ENCODE measurements at places on chromosomes 12 and 14.
A peak's percentile ranks its signal among the peaks of the same experiment; 100 is the strongest.

DNA sequence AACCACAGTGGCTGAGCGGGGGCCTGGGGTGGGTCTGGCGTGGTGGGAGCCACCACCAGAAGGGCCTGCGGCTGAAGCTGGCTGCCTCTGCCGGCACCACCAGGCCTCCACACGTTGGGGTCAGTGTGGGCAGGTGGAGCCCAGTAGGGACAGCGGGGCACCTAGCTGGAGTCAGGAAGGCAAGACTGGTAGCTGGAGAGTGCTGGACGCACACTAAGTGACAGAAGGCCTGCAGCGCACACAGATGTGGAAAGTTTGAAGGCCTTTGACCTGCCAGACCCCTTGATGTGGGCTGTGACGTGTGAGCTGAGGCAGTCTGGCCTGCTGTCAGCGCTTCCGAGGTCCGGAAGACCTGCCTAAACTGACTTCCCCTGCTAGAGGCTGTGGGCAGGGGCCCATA, 26.3 kb downstream of the RIN3 start:
- no peak for DNase-seq

DNA sequence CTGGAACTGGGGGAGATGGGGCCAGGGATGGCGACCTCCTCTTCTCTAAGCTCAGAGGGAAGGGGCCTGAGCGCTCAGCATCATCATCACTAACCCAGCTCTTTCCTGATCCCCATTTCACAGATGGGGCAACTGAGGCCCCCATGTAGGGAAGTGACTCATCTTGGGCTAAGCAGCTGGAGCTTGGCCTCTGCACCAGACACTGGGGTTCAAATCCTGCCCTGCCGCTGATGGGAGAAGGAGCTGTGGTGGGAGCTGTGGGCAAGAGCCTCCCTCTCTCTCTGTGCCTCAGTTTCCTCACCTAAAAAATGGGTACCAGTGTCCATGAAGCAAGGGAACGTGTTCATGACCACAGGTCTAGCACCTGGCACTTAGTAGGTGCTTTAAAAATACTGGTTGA, 2.6 kb upstream of the TRPV4 start:
- no peak for DNase-seq

DNA sequence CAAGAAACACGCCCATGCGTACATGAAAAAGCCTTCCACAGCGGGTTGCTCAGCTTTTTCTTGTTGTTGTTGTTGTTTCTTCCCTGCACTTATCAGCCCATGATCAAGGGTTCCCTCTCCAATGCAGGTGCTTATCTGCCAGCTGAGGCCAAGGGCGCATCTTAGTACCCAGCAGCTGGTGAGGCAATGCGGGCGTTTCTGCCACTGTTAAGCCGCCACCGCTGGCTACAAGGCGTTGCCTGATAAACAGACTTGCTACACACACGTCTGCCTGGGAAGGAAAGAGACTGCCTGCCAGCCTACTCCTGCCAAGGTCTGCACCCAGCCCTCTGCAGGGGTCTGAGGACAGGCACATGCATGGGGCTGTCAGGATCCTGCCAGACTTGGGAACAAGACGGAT, 345.9 kb downstream of the BCL11B start:
- peak; percentile 52 for DNase-seq

GRCh38 chr12:109987615-109988014, 8.6 kb downstream of the GIT2 start:
- no peak for DNase-seq

DNA sequence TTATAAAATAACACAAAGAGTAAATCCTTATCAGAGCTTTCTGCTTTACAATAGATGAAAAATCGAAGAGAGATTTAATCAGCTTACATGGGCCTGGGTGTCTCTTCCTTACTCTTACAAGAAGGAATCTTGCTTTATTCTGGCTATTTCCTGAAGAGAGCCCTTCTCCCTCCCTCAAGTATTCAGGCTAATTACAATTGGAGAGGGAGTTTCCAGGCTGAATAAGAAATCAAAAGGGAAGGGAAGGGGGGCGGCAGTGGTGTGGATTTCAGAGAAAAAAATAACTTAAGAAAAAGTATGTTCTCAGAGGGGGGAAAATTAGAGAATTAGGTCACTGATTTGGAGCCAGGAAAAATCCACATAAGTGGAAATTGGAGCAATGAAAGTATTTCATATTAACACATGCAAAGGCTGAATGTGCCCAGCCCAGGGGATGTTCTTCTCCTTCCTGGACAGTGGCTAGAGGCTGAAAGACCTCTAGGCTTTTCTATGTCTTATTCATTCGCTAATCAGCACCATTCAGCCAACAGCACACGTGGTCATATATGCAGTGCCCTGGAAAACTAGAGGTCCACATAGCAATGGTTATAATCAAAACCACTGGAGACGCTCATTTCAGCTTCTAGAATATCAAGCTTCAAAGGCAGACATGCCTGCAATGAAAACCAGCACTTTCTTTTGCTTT, 158.9 kb upstream of the BTG1 start:
- DNase-seq, result no peak

DNA sequence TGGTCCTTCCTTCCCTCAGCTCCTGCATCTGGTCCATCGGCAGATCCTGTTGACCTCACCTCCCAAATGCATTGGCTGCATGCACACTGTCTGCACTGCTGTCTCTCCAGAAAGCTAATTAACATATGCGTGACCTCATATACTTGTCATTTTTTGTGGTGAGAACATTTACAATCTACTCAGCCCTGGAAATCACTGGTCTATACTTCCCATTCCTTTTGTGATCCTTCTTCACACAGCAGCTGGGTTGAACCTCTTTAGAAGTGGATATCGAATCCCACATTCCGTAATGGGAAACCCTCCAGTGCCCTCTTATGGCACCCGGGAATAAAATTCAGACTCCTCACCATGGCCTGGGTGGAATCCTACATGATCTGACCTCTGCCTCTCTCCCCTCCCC, 45.0 kb downstream of the SMOC1 start:
- DNase-seq, result no peak

DNA sequence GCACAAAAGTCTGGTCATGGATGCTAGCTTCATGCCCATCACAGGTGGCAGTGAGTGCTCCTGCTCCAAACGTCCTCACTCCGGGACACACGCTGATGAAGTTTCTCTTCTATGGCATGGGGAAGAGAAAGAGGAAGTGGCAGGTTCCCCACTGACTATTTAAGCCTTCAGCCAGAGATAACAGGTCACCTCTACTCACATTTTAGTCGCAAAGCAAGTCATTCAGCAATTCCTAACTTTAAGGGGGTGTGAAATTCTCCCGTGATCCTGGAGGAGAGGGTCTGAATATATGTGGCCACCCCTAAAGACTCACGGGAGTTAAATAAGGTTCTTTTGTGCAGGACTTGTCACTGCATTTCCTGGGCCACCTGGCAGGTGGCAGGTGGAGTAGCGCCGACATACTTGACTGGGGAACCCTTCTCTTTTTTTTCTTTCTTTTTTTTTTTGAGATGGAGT, 18.8 kb upstream of the RCOR1 start:
- DNase-seq, result no peak

DNA sequence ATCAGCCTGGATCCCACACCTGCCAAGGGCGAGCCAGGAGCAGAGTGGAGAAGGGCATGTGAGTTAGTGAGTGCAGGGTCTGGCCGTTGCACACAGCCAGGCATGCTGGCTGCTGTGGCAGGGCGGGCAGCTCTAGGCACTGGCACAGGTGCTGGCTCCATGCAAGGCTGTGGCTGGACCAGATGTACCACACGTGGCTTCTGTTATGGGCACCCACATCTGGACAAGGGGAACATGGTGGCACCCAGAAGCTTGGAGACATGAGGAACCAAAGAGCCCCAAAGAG, 20.1 kb downstream of the SERPINA3 start:
- DNase-seq, result no peak

GRCh38 chr12:104653730-104654664, 197.2 kb downstream of the CHST11 start:
- DNase-seq, result peak; percentile 41

DNA sequence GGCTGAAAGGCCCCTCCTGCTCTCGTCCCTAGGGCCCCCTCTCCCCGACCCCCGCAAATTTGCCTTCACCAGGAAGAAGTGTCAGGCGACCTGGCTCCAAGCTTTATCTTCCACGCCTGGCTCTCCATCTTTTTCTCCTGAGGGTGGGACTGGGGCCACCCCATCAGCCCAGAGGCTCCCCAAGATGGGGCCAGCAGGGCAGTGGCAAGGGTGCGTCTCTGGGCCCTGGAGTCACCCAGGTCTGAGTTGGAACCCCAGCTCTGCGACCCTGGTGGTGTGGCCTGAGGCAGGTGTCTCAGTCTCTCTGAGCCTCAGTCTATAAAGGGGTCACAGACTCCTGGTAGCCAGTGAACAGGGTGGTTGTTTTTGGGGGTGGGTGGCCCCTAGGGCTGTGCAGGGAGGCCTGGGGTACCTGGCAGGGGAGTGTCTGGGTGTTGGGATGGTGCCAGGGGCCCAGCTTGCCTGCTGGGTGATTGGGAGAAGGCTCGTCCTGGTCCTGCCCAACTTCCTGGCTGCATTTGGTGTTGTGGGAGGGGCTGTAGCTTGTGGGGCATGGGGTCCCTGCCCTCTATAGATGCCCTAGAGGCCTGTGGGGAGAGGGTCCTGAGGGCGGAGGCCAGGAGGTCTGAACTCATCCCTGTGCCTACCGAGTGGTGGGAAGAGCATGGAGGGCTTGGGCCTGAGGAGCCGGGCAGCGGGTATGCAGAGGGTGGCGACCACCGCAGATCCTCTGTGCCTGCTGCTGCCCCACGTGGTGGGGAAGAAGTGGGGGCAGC, 7.6 kb downstream of the KIF26A start:
- no peak for DNase-seq

GRCh38 chr12:130879212-130879686, 7.4 kb downstream of the RAN start:
- DNase-seq, result no peak

DNA sequence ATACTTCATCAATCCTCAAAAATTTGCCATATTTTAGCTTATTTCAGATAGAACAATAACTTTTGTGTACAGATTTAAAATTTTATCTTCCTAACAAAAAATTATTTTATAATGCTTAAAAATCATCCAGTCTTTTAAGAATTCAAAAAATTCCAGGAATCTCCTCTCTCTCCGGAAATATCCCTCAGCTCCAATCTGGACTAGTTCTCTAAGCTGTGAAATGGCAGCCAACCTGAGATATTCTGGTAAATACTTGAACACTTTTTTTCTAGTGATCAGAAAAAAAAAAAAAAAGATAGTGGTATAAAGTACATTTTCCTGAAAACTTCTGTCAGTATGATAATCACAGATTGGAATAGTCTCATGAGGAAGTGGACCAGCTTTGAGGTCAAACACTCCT, 57.6 kb downstream of the SSPN start:
- DNase-seq, result no peak

DNA sequence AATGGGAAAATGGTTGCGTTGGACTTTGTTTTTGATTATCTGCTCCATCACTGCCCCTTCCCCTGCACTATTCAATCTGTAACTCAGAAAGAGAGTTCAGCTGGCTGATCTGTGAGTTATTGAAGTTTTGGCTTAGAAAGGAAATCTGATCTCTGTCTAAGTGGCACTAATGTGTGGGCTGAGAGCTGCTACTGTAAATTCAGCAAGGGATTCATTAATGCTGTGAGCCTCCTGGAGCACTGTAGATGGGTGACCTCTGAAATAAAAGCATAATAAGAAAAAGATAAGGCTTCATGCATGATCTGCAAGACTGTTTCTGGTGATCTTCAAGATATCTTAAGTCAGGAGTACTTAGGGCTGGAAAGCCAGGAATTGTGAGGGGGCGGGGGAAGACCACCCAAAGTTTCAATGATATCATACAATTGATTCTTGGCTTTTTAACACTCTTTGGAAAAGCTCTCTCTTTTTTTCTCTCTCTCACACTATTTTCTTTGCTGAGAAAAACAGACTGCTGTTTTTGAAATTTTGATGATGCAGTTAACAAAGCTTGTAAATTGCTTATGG, 101.1 kb downstream of the C12orf75 start:
- DNase-seq, result no peak

DNA sequence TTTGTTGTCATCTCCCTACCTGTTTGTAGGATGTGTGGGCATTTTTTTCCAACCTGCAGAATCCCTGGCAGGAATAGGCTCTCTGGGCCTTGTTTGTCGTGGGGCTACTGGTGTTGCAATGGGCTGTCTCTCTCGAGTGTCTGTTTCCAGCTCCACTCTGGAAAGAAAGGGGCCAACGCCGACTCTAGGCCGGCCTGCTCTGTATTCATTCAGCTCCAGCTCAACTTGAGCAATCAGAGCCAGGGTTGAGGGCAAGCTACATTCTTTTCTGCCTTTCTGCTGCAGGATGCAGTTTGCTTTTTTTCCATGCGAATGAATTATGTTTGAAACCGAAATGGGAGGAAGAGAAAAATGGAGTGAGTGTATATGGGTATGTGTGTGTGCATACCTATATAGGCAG, 2.3 kb downstream of the JDP2 start:
- DNase-seq, result no peak

DNA sequence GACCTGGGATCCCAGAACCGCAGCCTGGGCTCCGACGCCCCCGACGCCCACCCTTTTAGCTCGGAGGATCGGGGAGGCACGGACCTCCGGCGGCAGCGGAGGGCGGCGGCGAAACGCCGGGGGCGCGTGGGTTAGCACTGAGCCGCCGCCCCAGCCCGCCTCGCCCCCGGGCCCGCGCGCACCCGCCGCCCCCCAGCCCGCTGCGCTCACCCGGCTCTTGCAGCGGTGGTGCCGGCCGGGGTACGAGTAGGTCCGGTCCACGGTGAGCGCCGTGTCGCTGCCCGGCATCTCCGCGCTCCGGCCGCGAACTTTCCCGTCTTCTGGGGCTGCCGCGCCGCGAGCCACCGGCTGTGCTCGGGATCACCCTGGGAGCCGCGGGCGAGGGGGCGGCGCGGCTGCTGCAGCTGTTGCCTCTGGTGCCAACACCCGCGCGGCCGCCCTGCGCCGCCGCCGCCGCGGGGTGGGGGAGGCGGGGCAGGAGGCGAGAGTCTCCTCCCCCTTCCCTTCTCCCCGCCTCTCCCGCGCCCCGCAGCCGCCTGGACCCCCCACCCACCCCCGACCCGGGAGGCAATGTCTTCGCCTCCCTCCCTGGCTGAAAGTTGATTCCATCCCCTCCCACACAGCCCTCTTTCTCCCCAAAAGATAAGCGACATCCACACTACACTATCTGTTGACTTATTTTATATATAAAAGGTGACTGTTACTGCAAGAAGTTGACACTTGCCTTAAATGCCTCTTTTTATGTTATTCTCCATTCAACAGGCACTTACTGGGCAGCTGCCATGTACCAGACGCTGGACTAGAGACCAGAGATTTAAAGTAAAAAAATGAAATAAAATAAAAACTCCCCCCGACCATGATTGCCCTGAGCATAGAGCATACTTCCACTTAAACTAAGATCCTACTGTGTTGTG, at the start of gene TMCC3:
TSS of gene TMCC3 (minus strand) at position 415 of the 914 bp plus-strand sequence. CDS start at position 288, 127 bp downstream.
- DNase-seq, result peak; percentile 42
